ENCODE measurements at places on chromosomes 2 and 18.

- DNase-seq: no peak
Observed at GRCh38 chr2:179560257-179560735, 295.7 kb upstream of the SESTD1 start.

GRCh38 chr18:36295880-36296301 is 1.6 kb upstream of the FHOD3 start:
- DNase-seq: no peak

DNA sequence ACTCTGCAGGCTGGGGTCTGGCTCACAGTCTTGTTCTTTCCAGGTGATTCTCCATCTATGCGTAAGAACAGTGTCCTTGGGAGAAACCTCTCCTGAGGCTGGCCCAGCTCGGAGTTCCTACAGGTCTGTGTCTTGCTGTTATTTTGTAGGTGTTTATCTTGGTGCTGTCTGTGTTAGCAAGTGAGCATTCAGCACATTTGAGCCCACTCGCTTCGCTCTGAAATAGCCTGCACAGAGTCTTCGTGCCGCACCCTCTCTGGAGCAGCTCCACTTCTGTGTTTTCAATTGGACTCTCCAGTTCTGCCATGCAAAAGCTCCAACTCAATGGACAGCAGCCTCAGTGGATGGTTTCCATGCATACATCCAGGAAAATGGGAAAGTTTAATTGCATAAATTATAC is 378.2 kb upstream of the ST6GAL2 start:
- no peak for DNase-seq

DNA sequence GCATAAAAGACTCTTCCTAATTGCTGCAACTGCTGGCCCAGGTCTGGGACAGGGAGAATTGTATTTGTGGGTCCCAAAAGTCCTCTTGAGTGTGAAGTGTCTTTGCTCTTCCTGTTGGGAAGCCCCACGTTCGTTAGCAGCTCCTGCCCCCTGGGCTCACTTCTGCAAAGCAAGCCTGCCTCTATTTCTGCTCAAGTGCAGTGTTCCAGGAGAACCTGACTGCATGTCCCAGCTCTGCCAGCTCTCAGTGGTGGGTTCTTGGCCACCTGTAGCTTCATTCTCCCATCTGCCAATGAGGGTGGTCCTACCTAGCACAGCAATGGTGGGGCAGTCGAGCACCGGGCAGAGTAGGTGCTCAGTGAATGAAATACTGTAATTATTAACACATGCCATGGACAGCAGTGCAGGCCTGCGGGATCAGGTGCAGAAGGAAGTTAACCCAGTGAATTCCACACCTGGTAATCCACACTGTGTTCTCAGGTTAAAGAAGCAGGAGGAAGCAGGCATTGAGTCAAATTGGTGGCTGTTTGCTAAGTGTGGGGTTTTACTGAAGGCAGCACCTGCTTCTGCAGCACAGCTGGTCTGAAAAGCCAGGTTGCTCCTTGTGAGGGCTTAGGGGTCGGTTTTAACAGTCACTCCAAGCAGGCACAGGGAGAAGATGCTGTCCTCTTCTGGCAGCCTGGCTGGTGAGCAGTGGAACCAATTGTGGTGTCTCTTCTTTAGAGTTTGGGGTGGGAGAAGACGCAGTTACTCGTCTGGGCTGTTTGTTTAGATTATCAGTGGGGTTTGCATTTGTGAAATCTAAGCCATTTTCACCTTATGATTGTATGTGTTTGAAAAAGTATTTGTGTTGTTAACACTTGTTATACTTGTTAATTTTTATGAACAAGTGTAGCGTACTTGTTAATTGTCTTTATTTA is 54.3 kb downstream of the DGKD start:
- DNase-seq: no peak

DNA sequence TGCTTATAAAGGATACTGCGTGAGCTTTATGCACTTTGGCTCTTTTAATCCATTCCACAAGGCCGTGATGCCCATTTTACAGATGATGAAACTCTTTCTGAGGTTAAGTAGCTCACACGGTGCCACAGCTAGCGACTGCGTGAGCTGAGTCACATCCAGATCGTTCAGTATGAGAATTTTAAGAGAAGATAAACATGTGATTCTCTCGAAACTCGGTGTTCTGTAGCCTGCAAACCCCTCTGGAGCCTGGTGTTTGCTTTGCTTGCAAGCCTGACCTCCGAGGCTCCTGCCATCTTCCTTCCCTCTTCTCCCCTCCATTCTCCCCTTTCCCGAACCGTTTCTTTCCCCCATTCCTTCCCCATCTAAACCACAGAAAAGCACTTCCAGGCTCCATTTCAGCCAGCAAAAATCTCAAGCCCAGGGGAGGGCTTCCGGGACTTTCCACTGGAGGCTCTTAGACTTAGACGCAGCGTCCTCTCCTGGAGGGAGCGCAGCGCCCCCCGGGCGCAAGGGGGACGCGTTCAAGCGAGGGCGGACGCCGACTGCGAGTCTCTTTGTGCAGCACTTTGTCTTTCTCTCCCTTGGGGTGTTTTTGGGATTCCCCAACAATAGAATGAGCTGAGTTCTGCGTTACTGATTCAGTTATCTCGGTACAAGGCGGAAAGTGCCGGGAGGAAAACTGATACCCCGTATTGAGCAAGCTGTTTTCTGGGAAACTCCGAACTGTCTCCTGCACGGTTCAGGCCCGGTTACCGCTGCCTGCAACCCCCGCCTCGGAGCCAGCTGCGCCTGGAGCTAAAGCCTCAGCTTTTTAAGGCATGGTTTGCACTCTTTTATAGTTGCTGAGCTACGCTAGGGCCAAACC is 38.0 kb downstream of the CYP1B1 start:
- no peak for DNase-seq

- DNase-seq: no peak
Observed at GRCh38 chr2:66305718-66306117, 129.2 kb upstream of the MEIS1 start.
